Left kidney (tissue), 8 donors: ENCODE measurements at places on chromosomes 2 and 18. TPM values are rescaled to one million over a fixed set of nuclear protein-coding genes. Genes with fewer than 3 reads are reported as not detected.
A peak's percentile ranks its signal among the peaks of the same experiment; 100 is the strongest.

DNA sequence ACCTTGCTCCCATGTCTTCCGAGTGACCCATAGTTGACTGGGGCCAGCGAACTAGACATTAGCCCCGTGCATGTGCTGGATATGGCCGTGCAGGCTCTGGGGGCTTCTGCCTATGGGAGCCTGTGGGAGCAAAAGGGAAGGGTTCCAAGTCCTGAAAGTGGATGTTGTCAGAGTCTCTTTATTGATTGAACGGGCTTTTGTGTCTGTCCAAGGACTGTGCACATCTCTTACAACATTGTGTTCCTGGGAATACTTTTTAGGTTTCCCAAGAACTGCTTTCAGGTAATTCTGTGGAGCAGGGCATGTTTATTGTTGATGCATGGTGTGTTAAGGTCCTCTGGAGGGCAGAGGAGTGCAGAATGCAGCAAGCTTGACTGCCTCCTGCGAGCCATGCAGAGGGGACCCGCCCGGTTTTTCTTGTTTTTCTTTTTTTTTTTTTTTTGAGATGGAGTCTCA, 5.0 kb downstream of the RNF144A start:
- peak; percentile 60 for DNase-seq

The CAD gene
- polyA plus RNA-seq = 54.3 TPM

GRCh38 chr18:45417392-45417791, 197.9 kb upstream of the SLC14A2 start:
- DNase-seq = no peak

- DNase-seq = no peak
These were observed 107.3 kb upstream of the ZFP36L2 start for GRCh38 chr2:43333656-43334144.

- DNase-seq = no peak
These were observed 5.9 kb downstream of the SCYGR4 start for GRCh38 chr2:227623226-227623625.

- no peak for DNase-seq
These were observed 109.0 kb downstream of the CERS6 start for GRCh38 chr2:168565112-168565511.

DNA sequence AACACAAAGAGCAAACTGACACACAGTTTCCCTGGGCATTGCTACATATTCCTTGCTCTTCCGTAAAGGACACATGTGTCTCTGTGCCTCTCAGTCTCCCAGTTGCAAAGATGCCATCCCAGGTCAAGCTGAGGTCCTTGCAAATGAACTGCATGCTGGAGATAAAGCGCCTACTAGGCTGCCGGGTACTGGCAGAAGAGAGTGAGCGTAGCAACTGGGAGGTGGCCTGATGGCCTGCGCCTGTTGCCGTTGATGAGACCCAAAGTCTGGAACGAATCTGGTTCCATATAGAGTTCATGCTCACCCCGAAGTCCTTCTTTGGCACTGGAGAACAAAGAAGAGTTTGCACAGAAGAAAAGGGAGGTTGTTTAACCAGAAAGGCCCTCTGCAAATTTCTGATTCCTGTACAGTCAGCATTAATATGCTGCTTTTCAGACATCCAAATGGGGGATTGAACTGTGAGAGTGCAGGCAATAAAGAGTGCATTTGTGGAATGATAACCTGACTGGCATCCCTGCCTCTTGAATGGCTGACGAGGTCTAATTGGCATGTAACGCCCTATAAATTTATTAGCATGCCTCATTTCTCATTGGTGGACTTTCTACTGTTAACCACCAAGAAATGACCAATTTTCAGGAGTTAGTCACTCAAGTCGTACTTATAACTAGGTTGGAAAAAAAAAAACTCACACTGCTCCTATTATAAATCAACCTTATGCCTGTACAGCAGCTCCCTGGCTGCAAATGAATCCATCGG, 78.7 kb downstream of the GBX2 start:
- no peak for DNase-seq

DNA sequence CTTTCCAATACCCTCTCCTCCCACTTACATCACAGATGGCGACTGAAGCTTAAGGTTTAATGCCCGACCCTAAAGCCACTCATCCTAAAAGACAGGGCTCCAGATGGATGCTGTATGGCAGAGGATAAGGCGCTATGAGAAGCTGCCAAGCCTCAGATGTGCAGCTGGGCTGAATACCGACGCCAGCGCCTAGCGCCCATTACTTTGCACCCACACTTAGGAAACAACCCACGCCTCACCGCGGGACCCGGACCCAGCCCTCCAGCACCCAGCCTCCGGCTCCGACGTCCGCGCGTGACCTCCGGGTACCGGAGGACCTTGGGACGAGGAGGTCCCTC, 335 bp downstream of the TRAK2 start:
- DNase-seq = no peak

DNA sequence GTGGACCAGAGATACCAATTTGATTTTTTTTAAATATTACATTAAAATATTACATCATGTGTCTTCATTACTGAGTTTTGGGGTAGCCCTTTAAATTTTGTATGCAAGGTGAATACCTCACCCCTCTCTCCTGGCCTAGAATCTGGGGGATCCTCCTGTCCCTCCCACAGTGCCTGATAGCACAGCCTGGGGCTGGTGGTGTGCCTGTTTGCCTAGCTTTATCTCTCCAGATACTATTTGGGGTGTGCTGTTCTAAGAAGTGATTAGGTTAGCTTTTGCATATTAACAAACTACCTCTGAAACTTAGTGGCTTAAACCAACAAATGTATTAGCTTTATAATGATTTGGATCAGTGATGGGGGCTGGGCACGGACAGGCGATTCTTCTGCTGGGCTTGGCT, 20.7 kb upstream of the B3GNT7 start:
- DNase-seq = no peak

- no peak for DNase-seq
These were observed 2.0 kb downstream of the BCL11A start for GRCh38 chr2:60551240-60552077.

DNA sequence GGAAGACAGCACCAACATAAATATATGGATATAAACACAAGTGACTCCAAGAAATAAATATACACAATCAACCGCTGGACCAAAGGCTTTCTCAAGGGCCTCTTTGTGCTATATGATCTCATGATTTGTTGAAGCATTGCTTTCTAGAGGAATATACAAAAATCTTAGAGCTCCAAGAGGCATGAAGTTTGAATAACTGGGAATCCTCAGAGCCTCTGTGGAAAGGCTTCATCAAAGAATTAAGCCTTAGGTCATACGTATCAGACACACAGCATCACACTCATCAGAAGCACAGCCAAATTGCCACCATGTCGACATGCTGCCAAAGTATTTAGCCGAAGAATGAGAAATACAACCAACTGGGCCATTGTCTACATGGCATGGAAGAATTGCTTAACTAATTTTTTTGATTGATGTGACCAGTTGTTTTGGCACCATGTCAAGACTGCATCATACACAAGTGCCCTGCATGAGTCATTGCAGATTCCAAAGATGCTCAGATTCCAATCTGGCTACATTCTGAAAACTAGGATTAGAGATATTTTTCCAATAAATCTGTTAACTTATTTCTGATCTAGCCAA, 860.6 kb upstream of the ZEB2 start:
- no peak for DNase-seq

DNA sequence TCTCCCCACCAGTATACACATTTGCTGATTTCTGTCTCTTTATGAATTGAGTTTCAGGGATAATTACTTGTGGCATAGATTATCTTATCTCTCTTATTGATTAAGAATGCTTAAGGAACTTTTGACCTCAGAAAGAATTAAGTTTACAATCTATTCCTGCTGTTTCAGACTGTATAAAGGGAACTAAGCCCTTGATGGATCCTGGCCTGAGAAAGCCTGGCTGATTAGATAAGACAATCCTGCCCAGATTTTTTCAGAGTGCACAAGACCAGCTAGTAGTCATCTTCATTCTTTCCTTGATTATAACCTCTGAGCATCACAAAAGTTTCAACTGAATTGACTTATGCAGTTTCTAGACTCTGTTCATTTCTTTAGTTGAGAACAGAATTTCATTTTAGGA, 22.7 kb upstream of the TFPI start:
- no peak for DNase-seq

DNA sequence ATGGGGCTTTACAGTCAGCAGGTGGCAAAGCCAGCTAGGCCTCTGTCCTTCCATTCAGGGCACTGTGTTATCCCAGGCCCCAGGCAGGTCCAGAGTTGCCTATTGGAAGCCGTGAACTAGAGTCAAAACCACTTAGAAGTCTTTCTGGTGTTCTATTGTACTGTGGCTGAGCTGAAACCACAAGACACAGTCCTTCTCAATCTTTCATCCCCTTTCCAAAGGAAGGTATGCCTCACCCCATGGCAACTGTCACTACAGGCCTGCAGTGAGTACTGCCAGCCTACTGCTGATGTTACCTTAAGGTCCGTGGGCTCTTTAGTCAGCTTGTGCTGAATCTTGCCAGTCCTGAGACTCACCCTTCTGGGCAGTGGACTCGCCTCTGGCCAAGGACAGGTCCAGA, 181.6 kb downstream of the GULP1 start:
- no peak for DNase-seq

DNA sequence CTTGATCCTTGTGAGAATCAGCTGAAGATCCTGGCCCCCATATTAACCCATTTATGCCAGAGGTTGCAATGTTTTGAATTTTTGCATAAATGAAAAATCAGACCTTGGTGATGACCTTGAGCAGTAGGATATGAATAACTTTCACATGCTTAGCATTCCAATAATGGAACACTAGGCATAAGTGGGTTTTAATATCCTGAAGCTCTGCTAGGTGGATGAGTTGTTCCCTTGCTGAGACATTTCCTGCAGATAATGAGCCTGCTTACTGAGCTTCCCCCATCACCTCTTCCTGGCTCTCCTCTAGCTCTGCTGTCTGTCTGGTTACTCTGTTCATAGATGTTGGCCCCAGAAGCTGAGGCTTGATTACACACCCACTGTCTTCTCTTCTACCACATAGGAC, 25.5 kb upstream of the SEC11C start:
- DNase-seq = no peak

The MLPH gene
- 3.6 TPM for polyA plus RNA-seq

DNA sequence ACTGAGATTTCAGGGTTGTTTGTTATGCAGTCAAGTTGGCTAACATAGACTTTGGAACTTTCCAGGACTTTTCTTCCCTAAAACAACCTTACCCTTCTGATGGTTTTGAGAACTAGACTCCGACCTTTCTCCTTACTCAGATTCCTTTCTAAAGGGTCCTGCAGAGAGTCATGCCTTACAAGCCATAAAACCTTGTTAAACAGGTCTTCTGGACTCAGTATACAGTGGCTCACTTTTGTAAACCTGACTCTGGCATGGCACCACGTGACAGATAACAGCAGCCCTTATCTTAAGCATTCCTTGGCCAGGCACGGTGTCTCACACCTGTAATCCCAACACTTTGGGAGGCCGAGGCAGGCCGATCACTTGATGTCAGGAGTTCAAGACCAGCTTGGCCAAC, 253.2 kb upstream of the RAB6C start:
- DNase-seq = no peak

DNA sequence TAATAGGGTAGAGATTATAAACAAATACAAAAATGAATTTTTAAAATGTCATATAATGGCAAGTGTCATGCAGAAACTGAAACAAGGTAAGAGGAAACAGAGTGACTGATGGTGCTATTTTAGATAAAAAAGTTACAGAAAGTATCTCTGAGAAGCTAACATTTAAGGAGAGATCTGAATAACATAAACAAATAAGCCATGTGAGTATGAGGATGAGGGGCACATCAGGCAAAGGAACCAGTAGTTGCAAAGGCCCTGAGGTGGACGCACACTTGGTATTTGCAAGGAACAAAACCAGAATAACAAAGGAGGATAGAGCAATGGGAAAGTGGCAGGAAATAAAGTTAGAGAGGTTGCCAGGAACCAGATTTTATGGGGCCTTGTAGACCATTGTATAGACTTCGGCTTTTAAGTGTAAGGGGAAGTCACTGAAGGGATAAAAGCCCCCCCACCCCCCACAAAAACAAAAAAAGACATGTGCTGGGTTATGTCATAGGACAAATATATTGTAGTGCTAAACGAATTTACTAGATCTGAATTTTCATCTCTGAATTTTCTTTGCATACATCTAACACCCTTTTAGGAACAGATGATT, 159.2 kb downstream of the DTNB start:
- no peak for DNase-seq

- DNase-seq = no peak
These were observed 90.9 kb downstream of the LOXHD1 start for GRCh38 chr18:46566111-46566510.

DNA sequence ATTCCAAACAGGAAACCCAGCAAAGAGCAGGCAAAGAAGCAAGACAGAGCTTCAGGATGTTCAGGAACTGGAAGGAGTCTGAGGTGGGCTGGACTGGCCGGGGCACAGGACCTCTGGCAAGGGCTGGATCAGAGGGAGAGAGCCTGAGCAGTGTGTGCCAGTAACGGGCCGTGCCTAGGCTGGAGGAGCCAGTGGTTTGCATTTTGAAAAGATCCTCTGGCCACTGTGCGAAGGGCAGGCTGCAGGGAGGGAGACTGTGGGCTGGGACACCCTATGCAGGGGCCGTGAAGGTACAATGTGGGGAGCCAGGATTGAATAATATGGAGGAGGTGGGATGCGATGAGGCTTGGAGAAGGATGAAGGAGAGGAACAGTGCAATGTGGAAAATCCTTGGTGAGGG, 6.2 kb upstream of the SDC1 start:
- no peak for DNase-seq

The HS6ST1 gene
- polyA plus RNA-seq = 67.0 TPM

GRCh38 chr2:102668171-102668570, 48.8 kb downstream of the SLC9A2 start:
- DNase-seq = no peak

- DNase-seq = no peak
These were observed 19.8 kb downstream of the TET3 start for GRCh38 chr2:74004212-74005182.

DNA sequence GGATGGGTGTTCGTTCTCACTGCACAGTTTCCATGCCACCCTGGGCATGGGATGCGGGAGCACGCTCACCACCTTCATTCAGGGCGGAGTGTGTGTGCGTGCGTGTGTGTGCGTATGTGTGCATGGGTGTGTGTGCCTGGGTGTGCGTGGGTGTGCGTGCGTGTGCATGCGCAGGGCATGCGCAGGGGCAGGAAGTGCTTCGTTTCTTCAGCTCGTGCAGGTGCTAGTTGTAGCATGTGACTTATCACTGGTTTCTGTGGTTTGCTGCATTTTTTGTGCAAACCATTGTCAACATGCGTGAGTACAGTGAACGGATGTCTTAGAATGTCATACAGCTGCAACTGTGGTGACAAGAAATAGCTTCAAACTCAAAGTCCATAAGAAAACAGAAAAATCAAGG, 179.5 kb downstream of the PTGR3 start:
- no peak for DNase-seq

DNA sequence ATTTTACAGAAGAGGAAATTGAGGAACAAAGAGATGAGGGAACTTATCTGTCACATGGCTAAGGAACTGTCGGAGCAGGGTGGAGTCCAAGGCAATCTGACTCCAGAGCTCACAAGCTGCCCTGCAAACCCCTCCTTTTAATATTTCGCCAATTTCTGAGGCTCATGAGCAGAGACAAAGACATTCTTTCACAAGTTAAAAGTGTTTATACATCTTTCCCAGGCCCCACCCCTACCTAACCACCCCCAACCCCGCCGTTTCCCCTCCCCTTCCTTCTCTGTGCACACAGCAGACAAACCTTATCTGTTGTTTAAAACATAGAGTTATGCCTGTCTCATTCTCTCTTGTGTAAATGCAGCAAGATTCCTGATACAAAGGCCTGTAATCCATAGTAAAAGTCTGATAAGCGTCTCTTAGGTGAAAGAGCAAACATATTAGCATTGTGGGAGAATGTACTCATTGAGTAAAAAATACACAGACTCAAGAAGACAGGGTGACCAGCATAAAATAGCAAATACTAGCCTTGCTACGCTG, 44.3 kb downstream of the EPHA4 start:
- DNase-seq = no peak
